ENCODE measurements at places on chromosomes 7 and 10.

DNA sequence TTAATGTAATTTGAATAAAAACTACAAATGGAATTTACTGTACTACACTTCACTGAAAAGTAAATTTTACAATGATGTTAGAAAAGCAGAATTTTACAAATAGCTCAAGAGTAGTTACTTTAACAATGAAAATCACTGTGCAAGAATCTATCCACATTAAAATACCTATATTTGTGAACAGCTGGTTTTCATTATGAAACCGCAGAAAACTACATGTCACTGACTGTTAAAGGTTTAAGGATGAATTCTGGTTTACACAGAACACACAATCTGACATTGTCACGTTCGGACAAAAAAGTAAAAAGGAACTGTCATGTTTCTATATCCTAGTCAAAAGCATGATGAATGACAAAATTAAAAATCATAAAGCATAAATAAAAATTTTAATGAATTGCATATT, 415.3 kb upstream of the PRKCQ start:
- DNase-seq, result no peak

GRCh38 chr10:1130226-1130625, 74.0 kb downstream of the WDR37 start:
- no peak for DNase-seq

DNA sequence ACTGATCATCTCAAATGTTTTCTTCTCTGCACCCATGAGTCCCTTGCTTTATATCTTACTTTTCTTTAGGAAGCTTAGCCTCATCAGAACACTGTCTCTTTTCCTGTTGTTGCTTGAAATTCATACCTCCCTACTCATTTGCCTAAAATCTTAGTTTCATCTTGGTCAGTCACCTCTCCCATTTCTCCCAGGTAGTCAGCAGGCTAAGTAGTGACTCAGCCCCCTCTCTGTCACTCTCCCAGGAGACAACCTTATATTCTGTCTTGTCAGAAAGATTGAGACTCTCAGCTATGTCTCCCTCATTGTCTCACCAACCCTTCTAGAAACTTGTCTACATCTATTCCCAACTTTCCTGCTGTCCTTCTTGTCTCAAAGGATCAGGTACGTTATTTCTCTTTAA, 280.9 kb downstream of the BBS9 start:
- no peak for DNase-seq

GRCh38 chr10:43970717-43971116, 322.0 kb upstream of the ZNF32 start:
- no peak for DNase-seq

- DNase-seq, result peak; percentile 4
Observed at GRCh38 chr7:15178065-15178464, 275.5 kb upstream of the DGKB start.

DNA sequence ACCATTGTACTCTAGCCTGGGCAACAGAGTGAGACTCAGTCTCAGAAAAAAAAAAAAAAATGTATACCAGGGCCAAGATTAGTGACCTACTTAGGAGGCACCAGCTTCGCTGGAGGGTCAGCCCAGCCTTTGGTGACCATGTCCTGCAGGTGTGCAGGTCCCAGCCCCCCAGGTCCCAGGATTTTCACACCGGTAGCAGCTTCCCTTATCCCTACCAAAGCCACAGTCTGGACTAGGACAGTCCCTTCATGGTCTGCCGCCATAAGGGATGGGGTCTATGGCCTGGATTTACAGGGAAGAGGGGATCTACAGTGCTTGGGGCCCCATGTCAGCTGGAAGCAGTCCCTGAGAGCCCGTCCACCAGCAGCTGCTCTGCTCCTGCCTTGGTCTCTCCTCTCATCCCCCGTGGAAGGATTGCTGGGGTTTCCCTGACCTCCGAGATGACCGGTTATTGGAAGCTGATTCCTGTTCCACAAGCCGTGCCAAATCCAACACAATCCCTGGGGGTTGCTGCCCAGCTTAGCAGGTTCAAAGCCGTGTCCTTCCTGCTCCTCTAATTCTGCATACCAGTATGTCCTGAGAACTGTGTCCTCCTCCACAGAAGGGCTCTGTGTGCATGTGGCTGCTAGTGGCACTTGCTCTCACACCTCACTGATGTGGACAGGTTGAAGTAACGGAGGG, 11.0 kb upstream of the NDUFB2 start:
- DNase-seq, result no peak

GRCh38 chr7:2525658-2526630, 6.4 kb downstream of the LFNG start:
- DNase-seq, result no peak

GRCh38 chr10:132984801-132985545, 42.6 kb upstream of the CFAP46 start:
- DNase-seq, result no peak

DNA sequence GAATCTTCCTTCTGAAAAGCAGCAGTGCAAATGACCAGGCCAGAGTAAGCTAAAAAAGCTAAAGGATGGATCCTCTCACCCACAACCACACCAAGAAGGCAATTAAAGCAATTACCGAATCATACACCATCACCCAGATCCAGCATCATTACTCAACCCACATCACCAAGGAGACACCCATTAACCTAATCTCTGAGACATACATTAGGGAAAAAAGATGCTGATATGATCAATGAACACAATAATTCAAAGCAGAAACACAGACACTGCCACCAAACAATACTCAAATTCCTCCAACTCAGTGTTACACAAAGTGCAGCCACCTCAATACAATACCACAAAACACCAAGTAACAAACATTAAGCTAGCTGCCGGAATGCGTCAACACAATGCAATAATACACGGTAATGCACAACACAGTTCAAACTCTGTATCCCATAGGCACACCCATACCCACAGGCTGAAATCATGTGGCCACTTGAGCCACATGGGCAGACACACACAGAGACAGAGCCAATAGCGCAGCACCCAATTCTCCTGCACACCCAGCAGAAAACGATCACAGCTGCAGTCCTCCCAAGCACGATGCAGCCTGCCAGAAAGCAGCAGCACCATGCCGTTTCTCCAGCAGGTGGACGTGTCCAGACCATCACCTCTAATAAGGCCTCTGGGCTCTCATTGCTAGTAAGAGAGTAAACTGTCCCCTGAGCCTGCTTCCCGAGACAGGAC, 21.5 kb downstream of the PAX2 start:
- no peak for DNase-seq

DNA sequence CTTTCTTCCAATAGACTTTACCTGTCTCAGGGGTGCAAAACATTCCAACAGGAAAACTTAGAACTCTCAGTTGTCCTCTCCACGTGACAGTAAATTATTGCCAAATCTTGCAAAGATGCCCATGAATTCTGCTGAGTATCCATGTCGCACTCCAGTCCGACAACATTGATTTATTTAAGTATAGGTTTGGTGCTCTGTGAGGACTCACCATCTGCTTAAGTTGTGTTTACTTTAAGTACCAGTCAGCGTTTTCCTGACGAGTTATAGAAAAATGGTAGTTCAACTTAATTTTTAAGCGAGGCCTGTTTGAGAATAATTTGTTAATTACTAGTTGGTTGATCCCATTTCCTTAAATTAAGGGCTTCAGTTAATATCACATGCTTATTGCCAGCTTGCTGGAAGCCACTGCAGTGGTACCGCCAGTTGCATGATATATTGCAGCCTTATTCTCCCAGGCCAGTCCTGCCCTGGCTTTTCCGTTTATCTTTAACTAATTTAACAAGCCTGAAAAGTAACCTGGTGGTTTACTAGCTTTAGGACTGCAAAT, 27.8 kb downstream of the CREB5 start:
- no peak for DNase-seq

DNA sequence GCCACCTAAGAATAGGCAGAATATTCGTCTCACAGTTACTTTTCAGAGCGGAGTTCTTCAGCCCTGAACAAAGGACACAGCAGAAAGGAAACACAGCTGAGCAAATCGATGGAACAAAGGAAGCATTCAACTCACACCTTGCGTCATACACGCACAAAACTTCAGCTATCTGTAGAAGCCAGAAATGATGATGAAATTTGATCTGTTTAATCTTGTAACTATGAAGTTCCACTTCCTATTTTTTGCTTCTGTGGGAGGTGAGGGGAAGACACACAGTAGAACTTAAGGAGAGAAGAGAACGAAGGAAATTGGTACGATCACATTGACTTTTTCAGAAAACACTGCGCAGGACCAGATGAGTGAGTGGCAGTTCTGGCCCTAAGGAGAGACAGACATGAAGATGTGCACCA, 26.2 kb downstream of the FAM171A1 start:
- peak; percentile 87 for DNase-seq

DNA sequence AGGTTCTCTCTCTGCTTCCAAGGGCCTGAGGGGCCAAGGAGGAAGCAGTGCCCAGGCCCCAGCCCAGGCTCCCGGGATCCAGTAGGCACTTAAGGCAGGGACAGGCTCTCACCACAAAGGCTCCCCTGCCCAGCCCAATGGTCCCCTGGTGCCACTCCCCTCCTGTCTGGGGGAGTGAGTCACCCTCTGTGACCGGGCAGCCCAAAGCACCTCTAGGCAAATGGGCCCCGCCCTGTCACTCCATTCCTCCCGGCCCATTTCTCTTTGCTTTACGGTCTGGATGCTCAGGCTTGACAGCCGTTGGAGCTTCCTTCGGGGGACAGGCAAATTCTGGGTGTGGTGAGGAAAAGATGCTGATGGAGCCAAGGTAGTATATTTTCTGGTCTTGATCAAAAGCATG, at the start of gene CALHM3:
TSS of gene CALHM3 (minus strand) at position 106 of the 400 bp plus-strand sequence. CDS start 208 bp downstream, outside the sequence.
- no peak for DNase-seq

GRCh38 chr10:7787150-7787856, 490 bp downstream of the KIN start:
- peak; percentile 40 for DNase-seq

- DNase-seq, result no peak
Observed at GRCh38 chr7:50197549-50197948, 104.5 kb upstream of the ZPBP start.

- peak; percentile 97 for DNase-seq
Observed at GRCh38 chr7:55369427-55370400, 4.6 kb downstream of the LANCL2 start.

GRCh38 chr7:37218956-37219355, 229.7 kb downstream of the ELMO1 start:
- DNase-seq, result no peak

- no peak for DNase-seq
Observed at GRCh38 chr10:11631890-11632587, 20.6 kb upstream of the USP6NL start.

GRCh38 chr7:47371733-47372368, 210.1 kb downstream of the TNS3 start:
- DNase-seq, result peak; percentile 72

DNA sequence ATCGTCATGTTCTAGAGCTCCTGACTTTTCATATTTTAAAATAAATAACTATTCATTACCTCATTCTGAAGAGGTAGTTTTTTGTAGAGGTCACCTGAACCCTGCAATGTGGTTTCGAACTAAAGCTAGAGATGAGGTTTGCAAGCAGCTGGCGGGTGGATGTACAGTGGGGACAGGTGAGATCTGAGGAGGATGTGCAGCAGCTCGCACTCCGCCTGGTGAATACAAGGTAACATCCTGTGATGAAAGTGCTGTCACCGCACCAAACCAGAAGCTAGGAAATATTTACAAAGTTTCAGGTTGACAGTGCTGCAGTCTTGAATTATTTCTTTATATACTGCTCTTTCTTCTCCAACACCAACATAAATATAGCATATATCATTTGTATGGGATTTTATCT, 26.5 kb downstream of the NDUFB2 start:
- no peak for DNase-seq

- peak; percentile 15 for DNase-seq
Observed at GRCh38 chr7:79610313-79610712, 156.8 kb upstream of the MAGI2 start.

- no peak for DNase-seq
Observed at GRCh38 chr7:101957744-101958525, 140.5 kb downstream of the CUX1 start.

DNA sequence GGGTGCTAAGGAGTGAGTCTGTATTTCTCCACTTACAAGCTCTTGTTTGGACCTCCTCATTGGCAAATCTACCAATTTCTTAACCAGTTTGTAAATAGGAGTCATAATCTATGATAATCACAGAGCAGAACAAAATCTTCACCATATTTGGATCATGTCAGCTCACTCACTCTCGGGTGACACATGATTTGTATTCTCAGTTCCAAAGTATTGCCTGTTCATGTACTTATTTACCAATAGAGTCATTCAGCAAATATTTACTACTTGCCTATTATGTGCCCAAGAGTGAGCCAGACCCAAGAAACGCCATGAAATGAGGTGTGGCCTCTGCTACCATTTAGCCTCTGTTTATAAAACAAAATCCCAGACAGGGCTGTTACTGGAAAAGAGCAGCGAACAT, 114.8 kb downstream of the TSPAN12 start:
- no peak for DNase-seq

GRCh38 chr10:74011770-74012169, 13.9 kb downstream of the VCL start:
- DNase-seq, result peak; percentile 93

GRCh38 chr7:69422574-69422985, 175.7 kb upstream of the AUTS2 start:
- DNase-seq, result no peak

DNA sequence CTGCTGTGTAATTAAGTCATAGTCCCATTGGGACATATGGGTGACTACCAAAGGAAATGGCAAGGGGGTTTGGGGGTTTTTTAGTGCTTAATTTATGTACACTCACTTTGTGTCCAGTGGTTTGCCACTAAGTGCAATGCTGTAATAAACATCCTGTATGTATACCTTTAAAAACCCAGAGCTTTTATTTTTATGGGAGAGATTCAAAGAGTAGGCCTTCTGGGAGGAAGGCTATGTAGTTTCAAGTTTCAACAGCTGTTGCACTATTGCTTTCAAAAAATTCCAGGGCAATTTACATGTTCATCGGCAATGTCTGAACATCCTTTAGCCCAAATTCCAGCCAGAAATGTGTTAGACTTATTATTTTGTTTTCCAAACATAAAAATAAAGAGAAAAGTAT, 744.7 kb downstream of the XPNPEP1 start:
- DNase-seq, result no peak

GRCh38 chr7:106283501-106283830, 1.3 kb downstream of the NAMPT start:
- DNase-seq, result no peak

DNA sequence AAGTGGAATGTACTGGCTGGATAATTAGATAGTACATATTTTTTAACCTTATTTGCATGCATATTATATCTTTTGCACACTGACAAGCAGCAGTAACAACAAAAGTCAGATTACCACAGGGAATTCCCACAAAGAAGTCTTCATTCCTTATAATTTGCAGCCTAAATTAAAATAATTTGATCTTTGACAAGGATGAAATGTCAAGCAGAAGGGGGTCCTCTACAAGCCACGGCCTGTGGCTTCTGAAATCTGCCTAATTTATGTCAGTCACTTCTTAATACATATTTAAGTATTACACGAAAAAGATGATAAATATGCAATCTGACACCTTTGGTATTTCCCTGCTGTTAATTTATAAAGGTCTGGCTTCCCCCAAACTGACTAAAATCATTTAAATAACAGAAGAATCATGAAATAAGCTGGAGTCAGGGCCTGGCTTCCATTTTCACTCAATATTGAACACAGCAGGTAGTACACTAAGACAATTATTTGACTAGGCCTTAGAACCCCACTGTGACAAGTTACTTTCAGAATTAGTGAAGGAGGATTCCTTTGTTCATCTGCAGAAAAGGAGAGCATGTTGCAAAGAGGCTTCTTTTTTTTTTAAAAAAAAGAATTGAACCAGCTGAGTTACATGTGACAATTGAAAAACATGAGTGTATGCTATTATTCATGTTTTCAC, 351.1 kb upstream of the ETV1 start:
- no peak for DNase-seq

All from iris pigment epithelial cell (primary cell).